Cerebellum (tissue), 4 donors: ENCODE measurements at places on chromosomes 5 and 9. TPM values are rescaled to one million over a fixed set of nuclear protein-coding genes. Genes with fewer than 3 reads are reported as not detected.

- DNase-seq, result no peak
These were observed 72.5 kb upstream of the SLC1A1 start for GRCh38 chr9:4417578-4418325.

- DNase-seq, result no peak
These were observed 191.2 kb downstream of the ACTL7B start for GRCh38 chr9:108664309-108665255.

DNA sequence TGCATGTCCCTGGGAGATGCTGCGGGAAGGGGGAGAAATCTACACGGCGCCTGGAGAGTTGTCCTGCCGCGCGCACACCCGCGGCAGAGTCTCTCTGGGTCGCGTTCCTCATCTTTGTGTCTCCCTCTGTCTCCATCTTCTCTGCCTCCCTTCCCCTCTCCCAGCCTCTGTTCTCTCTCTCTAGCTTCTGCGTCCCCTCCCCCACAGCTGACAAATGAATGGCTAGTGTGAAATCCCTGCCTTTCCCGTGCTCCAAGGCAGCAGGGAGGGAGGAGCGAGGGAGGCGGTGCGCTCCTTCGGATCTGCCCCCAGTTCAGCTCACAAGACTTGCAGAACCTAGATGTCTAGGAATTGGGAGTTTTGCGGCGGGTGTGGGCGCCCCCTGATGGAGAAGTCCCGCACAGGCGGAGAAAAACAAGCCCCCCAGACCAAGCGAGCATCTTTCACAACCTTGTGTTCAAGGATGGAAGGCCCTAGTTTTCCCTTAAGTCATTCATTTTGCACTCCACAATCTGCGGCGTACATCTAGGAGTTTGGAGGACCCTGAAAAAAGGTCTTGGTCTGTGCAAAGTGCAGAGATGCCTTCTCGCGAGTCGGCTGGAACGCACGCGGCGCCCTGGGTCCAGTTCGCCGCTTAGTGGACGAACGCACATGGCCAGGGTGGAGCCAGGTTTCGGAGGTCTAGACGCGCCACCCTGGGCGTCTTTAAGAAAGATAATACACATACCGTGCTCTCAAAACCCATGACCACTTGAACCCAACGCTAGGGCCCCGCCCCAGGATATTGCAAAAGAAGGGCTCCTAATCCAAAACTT, 2.0 kb downstream of the VCAN start:
- DNase-seq, result peak; percentile 55

GRCh38 chr5:73215891-73216610, 43.1 kb downstream of the TMEM174 start:
- peak; percentile 80 for DNase-seq

DNA sequence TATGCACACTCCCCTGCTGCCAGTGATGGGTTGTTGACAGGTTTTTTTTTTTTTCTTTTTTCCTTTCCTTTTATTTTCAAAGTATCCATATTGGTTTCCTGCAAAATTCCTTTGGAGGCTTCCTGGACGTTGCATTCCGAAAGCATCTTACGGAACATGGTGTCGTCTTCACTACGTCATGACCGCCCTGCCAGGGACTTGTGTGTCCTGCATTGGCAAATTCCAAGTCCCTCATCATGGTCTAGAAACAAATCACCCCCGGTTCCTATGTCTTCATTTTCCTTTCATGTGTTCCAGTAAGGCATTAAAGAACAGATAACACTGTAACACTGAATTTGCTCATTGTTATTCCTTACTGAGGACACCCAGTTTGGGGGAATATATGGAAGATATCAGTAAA, 35.0 kb upstream of the ADAMTSL1 start:
- no peak for DNase-seq

GRCh38 chr5:78527054-78527859, 121.3 kb downstream of the LHFPL2 start:
- no peak for DNase-seq

DNA sequence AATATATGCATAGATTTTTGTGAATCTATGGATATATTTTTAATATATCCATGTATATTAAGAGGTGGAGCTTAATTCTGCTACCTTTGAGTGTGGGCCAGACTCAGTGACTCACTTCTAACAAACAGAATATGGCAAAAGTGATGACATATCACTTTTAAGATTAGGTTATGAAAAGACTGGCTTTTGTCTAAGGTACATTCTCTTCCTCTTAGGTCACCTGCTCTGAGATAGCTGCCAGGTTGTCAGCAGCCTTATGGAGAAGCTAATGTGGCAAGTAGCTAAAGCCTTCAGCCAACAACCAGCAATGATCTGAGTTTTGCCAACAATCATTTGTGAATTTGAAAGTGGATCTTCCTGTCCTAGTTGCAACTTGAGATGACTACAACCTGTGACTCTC, 83.8 kb downstream of the ANKRD31 start:
- DNase-seq, result no peak

DNA sequence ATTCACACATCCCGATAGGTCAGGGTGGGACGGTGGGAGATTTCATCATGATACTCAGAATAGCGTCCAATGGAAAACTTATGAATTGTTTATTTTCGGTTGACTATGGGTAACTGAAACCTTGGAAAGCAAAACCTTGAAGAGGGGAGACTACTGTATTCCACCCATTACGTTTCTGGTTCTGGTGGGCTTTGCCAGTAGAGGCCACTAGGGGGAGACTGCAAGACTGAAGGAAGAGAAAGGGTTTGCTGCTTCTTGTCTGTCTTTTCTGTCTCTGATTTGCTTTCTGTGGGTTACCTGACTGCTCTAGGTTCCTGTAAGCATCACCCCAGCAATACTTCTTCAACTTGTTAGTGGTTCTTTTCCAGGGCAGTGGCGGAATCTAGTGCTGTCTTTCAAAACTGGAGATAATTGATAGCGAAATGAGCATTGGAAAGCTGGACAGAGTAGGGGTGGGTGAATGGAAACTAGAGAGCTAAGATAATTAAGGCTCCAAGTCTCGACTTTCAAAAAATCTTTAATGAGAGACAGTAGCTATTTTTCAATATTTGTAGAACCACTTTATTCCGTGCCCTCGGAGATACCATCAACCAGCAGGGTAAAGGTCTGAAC, 27.0 kb downstream of the GRIN3A start:
- DNase-seq, result no peak

- no peak for DNase-seq
These were observed 580.2 kb downstream of the CCDC171 start for GRCh38 chr9:16133032-16133431.

GRCh38 chr9:34197756-34198711, 19.2 kb downstream of the UBAP1 start:
- DNase-seq, result no peak

DNA sequence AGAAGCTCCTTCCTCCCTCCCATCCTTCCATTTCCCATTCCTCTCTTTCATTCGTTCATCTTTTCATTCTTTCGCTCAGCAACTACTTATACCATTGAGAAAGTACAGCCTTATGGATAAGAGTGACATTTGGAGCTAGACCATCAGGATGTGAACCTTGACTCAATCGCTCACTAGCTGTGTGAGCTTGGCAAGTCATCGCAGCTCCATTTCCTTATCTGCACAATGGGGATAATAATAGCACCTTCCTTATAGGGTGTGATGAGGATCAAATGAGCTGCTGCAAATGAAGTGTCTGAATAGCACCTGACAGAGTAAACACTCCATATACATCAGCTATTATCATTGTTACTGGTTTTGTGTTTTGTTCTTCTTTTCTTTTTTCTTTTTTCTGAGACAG, 28.1 kb upstream of the SYNPO start:
- no peak for DNase-seq

GRCh38 chr5:75044406-75044805, 8.0 kb downstream of the GCNT4 start:
- DNase-seq, result no peak

DNA sequence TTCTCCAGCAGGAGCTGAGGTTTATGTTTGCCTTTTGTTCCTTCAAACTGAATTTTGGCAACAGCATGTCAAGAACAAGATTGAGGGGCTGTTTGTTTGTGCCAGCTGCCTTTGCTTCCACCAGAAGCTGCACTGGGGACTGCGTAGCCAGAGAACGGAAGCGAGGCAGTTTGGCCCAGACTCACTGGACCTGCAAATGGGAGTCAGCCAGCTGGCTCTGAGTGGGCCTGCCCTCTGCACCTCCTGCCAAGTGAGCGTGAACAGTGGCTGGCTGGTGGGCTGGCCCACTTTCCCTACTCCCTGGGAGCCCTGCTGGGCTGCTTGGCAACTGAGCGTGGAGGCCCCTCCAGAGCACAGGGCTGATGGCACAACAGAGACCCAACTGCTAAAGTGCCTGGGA, 111.6 kb downstream of the GALNT10 start:
- DNase-seq, result peak; percentile 73

GRCh38 chr5:39698838-39699560, 274.2 kb upstream of the DAB2 start:
- no peak for DNase-seq

DNA sequence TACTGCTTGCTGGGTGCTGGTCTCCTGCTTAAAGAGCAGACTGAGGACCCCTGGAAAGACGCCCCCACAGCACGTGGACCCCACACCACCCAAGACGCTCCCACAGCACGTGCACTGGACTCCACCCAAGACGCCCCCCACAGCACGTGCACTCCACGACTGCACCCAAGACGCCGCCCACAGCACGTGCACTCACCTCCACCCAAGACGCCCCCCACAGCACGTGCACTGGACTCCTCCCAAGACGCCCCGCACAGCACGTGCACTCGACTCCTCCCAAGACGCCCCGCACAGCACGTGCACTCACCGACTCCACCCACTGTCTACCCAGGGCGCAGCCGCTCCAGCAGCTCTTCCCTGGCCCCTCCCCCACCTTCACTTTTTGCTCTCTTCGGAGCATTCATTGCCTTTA, 50.5 kb downstream of the EHMT1 start:
- DNase-seq, result no peak

GRCh38 chr9:96413302-96414221, 4.6 kb downstream of the ZNF367 start:
- DNase-seq, result no peak

DNA sequence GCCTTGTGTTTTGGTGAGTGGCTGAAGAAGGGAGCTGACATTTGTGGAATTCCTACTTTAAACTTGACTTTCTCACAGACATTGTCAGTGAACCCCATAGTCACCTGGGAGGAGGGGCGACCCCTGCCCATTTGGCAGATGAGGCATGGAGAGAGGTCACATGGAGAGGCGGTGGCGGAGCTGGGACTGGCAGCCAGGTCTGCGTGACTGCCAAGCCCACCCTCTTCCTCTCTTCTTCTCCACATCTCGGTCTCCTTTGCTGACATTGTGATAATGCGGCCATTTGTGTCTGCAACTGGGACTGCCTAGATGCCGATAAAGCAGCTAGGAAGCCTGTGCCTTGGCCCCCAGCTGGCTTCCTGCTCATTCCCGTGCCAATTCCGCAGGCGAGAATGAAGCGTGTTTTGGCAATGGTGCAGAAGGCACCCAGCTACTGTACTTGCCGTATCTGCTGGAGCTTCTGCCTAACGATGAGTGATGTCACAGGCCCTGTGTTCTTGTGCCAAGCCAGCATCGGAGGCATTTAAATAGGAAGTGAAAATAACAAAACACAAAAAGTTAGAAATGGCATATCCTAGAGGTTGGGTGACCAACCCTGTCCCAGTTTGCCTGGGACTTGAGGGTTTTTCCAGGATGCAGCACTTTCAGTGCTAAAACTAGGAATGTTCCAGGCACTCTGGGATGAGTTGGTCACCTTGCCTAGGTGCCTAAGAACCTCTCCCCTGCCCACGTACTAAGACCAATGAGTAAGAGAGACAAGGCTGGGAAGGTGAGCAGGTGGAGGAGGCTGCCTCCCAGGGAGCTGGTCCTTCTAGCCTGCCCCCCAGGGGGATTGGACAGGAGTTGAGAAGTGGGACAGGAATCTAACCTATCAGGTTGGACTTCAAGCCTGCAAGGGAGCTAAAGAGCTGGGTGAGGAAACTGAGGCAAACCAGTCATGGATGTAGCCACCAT, 23.6 kb downstream of the OLFML2A start:
- DNase-seq, result peak; percentile 41

DNA sequence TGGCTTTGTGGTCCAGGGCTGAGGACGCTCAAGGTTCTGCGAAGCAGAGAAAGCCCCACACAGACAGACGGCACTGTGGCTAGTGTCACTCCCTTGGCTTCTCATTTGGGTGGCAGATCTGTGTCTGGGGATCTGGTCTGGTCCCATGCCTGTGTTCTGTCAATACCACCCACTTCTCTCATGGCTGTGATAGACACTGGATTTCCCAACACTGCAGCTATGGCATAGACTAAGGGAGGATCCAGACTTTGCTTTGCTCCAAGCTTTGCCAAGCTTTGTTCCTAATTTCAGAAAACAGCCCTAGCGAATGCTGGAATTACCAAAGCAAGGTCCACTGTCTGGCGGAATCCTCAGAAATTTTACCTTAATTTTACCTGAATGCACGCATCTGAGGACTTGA, 62.1 kb downstream of the GADD45G start:
- DNase-seq, result no peak

GRCh38 chr5:80141681-80142080, 106.5 kb downstream of the THBS4 start:
- DNase-seq, result no peak

DNA sequence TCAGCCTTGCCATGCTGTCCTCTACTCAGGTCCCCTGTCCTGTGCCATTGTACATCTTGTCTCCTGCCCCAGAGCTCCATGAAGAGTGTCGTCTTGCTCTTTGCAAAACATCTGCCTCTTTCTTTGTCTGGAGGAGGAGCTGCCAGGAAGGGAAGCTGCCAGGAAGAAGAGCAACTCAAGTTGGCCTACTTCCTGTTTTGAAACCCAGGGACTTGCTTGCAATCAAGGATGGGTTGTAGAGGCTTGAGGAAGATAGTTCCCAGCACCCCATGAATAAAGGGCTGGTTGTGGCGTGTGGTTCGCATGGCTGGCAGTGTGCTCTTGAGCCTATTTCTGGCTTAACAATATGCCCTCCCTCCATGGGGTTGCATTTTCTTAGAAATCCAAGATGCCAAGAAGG, 53.0 kb upstream of the CPEB4 start:
- no peak for DNase-seq

DNA sequence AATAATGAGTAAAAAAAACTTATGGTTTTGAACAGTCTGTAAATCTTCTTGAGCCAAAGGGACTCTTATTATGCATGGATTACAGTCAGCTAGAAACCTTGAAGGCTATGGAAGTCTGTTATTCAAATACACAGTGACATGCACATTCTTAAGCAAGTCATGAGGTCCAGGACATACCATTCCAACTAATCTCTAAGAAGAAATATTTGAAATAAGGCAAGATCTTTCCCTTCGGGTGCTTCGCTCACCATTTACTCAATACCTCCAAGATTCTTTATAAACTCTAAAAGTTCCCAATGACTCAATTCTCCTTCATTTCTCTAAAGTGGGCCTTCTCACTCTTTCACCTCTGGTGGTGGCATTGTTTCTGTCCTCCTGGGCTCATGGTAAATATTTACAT, 811.0 kb downstream of the NR2F1-AS1 start:
- no peak for DNase-seq

- no peak for DNase-seq
These were observed 76.8 kb downstream of the PALM2AKAP2 start for GRCh38 chr9:109856785-109857184.

Gene ORM2
- not detected for total RNA-seq

Gene CACNA1B
- total RNA-seq, result 31.4 TPM

Gene RIGI
- total RNA-seq, result 7.4 TPM

Gene AFAP1L1
- total RNA-seq, result 6.1 TPM

Gene ANKRD18A
- 7.3 TPM for total RNA-seq

Gene BICD2
- 32.4 TPM for total RNA-seq

Gene TICAM2
- 0.82 TPM for total RNA-seq

Gene KIF12
- total RNA-seq, result 11.6 TPM

Gene CTXN3
- total RNA-seq, result 2.8 TPM

Gene CBY3
- total RNA-seq, result 0.64 TPM

Gene SPATA31D1
- not detected for total RNA-seq

Gene ECSCR
- total RNA-seq, result 6.1 TPM

Gene LHX2
- total RNA-seq, result 0.64 TPM

Gene NTMT1
- total RNA-seq, result 14.6 TPM
